ENCODE measurements at places on chromosomes 12 and 14. TPM values are rescaled to one million over a fixed set of nuclear protein-coding genes. Genes with fewer than 3 reads are reported as not detected.

Gene CCER1
- not detected for total RNA-seq

Gene HPD
- total RNA-seq, result not detected

Gene CNTN1
- under 0.01 TPM for total RNA-seq

Gene FBXO21
- 73.2 TPM for total RNA-seq

Gene C12orf76
- total RNA-seq, result 9.8 TPM

Gene RNASE3
- total RNA-seq, result not detected

Gene BIN2
- not detected for total RNA-seq

Gene C14orf132
- 0.98 TPM for total RNA-seq

Gene HOXC11
- total RNA-seq, result not detected

Gene GCH1
- total RNA-seq, result 2.3 TPM

Gene KLRC4
- total RNA-seq, result not detected

Gene KERA
- not detected for total RNA-seq

Gene ARHGAP9
- not detected for total RNA-seq

Gene GAS2L3
- 21.9 TPM for total RNA-seq

Gene TRAFD1
- total RNA-seq, result 24.5 TPM

Gene EGLN3
- total RNA-seq, result 5.2 TPM

Gene POMT2
- 16.0 TPM for total RNA-seq

Gene LTBR
- 108 TPM for total RNA-seq

Gene FBRSL1
- total RNA-seq, result 15.1 TPM

Gene MYH6
- total RNA-seq, result not detected

Gene NXPH4
- total RNA-seq, result 0.19 TPM

Gene EMC9
- 8.5 TPM for total RNA-seq

Gene TSHR
- not detected for total RNA-seq

Gene TAS2R7
- 0.48 TPM for total RNA-seq

Gene HECTD1
- 197 TPM for total RNA-seq

Gene GLS2
- not detected for total RNA-seq

Gene BEGAIN
- 0.10 TPM for total RNA-seq

Gene SLC38A6
- 28.4 TPM for total RNA-seq

Gene SRRM4
- total RNA-seq, result not detected
